ENCODE measurements at places on chromosomes 16 and 17.

DNA sequence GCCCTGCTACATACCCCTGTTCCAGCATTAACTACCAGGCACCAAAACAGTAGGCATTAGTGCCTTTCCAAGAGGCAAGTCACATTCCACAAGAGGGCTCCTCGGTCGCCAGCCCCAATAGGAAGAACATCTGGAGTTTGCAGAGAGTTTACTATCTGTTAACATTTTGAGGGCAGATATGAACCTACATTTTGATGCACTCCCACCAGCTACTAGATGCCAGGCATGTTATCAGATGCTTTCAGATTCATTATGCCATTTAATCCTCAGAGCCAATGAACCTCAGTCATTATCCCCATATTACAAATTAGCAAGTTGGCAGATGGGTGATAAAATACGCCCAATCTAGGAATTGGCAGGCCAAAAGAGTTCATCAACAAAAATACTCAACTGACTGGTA is 4.2 kb upstream of the CMTM2 start:
- DNase-seq = no peak

GRCh38 chr16:8924214-8924613 is 39.5 kb downstream of the USP7 start:
- no peak for DNase-seq

GRCh38 chr17:28944862-28945741 is 6.2 kb downstream of the PHF12 start:
- no peak for DNase-seq

- DNase-seq = no peak
Observed at GRCh38 chr17:67531291-67531690, 154.2 kb downstream of the PITPNC1 start.

GRCh38 chr17:2933606-2934005 is 129.8 kb downstream of the OR1D5 start:
- DNase-seq = no peak

DNA sequence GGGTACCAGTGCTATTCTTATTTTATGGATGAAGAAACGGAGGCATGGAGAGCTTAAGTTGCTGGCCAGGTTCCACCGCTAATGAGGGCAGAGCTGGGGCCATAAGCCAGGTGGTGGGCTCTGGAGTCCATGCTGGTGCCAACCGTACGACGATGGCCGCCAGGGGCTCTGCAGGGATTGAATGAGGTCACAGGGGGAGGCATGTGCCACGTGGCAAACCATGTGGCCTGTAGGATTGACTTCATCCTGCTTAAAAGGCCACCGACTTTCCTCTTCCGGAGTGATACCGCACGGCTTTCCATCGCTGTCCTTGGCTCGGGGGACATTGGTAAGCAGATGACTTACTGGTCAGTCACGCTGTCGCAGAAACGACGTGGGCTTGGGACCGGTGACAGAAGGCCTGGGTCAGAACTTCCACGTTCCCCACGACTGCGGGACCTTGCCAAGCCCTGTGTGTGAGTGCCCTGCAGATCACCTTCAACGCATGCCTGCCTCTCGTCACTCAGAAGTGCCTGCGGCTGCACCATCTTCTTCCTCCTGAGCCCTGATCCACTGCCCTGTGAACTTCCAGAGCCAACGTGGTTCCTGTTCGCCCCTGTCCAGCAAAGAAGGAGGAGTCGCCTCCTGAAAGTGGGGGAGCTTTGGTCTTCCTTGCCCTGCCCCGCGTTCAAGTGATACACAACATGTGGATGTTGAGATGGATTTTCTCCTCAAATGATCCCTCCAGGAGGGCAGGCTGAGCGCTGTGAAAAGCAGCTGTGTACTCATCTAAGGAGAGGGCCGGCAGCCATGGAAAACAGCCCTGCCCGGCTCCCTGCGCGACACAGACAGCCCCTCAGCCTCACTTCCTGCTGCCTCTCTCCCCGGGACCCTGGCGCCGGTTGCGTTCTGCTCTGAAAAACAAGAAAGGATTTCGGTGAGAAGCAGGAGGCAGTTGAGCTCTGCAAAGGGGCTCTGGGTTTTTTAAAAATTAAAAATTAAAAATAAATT is 176.7 kb downstream of the C16orf95 start:
- DNase-seq = no peak

All from HT1080 (cell line).